ENCODE measurements at places on chromosomes 4 and X.

- no peak for DNase-seq
These were observed 57.1 kb upstream of the ADGRG2 start for GRCh38 chrX:19179389-19179788.

GRCh38 chr4:8396762-8397406 lies 43.6 kb downstream of the ACOX3 start:
- DNase-seq = no peak

DNA sequence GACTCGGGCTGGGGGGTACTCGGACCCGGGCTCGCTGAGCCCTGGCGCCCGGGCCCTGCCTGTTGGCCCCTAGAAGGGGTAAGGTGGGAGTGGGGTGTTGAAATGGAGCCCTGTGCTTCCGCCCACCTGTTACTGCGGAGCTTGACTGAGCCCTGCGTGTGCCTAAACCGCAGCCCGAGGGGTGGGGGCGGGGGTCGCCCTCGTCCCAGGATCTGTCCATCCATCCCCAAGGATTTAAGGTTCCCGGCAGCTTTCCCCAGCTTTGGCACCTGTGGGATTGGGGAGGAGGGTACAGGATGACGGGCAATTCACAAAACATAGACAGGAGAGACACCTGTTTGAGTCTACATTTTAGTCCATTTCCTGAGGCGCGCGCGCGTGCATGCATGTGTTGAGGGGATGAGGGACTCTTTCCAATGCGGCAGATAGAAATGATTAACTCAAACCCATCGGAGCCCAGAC lies 779 bp downstream of the GABRQ start:
- DNase-seq = no peak

DNA sequence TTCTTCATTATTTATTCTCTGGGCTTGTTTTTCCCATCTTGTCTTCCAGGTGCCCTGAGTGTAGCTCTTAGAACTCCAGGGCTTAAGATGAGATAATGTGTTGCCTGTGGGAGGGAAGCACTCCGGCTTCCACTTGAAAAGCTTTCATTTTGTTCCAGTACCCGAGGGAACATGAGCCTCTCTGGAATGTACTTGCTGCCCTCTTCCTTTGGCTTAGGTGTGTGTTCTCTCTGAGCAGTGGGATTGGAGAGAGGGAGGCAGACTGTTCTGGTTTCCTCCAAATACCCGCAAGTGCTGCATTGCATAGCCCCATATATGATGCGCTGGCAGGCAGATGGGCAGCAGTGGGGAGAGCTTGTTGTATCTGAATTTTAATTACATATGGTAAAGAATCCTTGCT lies 861 bp upstream of the DTHD1 start:
- DNase-seq = no peak

DNA sequence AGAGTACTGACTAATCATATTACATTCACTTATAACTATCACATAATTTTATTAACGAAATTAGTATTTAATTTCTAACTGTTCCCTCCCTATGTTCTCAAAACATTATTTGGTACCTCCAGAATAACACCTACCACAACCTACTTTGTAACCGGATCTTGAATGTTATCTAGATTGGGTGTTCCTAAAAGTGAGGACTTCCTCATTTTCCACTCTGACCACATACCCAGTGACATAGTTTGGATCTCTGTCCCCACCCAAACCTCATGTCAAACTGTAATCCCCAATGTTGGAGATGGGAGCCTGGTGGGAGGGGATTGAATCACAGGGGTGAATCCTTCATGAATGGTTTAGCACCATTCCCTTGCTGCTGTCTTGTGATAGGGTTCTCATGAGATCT lies 21.8 kb downstream of the NR3C2 start:
- DNase-seq = no peak

GRCh38 chr4:97656044-97656720 lies 487.1 kb downstream of the STPG2 start:
- no peak for DNase-seq

GRCh38 chr4:77954690-77955089 lies 92.1 kb downstream of the MRPL1 start:
- no peak for DNase-seq

GRCh38 chr4:150664935-150665334 lies 83.0 kb downstream of the MAB21L2 start:
- no peak for DNase-seq

- no peak for DNase-seq
These were observed 137.0 kb downstream of the KCNIP4 start for GRCh38 chr4:21811565-21811964.

DNA sequence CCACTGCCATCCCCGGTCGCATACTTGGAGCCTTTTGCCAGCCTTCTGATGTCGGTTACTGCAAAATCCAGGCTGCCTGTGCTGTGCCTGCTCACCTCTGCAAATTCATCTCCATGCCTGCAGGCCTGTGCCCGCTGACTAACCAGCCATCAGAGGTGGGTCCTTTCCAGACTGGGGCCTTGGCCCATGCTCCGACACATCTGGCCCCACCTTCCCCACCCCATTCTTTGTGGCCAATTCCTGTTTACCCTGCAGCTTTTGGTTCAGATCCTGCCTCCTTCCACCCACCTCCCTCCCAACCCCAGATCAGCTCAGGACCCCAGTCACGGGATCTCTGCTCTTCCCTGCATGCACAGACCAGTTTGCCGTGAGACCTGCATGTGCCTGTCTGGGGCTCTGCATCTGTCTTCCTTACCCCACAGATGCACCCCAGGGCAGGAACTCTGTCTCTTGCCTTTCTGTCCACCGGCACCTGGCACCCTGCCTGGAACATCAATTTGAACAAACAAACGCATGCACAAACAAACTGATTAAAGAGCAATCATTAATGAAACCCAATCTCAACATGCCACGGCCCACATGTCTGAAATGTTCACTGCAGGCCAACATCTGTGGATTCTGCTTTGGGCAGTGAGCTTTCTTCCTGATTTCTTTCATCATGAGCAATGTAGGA lies 112.8 kb upstream of the PSAPL1 start:
- DNase-seq = no peak

DNA sequence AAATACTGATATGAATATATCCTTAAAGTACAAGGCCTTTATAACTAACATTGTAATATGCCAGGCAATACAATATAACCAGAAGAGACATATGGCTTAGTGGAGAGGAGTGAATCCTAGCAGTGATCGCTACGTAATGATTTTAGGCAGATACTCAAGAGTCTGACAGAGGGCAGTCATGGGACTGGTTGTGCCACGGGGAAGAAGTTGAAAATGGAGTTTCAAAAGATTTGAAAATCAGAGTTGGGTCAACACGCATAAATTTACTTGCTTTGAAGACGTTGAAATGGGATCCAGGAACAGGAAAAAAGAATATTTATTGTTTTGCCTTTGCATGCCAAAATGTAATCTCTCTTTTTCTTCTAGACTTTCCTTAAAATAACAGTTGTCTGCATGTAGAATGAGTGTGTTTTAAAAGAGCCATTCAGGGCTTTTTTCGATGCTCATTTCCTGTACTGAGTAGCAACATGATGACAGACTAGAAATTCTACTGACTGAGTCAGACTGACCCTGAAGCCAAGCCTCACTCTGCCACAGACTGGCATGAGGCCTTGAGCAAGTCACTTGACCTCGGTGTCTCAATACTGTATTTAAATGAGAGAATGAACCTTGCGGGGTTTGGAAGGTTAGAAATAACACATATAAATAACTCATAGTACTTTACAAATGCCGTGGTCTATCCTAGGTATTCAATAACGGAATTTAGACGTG lies 8.1 kb upstream of the SMS start:
- no peak for DNase-seq

- no peak for DNase-seq
These were observed 139.7 kb downstream of the MAPK10 start for GRCh38 chr4:86220121-86220520.

DNA sequence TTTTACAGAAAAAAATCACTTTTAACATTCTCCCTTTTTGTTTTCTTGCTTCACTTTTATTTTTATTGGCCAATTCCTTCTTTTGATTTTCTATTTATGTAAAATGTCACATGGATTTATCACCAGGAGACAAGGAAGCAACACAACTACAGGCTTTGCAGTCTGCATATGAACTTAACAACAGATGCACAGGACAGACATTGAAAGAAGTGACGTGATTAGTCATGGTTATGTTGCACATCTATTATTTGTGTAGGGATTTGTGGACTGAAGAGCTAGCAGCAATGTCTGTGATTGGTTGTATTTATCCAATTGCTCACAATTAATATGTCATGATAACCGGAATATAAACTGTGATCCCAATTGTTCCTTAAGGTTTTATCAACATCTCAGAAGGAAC lies 147.8 kb upstream of the KLF3 start:
- no peak for DNase-seq

GRCh38 chrX:41716767-41717473 lies 7.1 kb upstream of the GPR82 start:
- no peak for DNase-seq

DNA sequence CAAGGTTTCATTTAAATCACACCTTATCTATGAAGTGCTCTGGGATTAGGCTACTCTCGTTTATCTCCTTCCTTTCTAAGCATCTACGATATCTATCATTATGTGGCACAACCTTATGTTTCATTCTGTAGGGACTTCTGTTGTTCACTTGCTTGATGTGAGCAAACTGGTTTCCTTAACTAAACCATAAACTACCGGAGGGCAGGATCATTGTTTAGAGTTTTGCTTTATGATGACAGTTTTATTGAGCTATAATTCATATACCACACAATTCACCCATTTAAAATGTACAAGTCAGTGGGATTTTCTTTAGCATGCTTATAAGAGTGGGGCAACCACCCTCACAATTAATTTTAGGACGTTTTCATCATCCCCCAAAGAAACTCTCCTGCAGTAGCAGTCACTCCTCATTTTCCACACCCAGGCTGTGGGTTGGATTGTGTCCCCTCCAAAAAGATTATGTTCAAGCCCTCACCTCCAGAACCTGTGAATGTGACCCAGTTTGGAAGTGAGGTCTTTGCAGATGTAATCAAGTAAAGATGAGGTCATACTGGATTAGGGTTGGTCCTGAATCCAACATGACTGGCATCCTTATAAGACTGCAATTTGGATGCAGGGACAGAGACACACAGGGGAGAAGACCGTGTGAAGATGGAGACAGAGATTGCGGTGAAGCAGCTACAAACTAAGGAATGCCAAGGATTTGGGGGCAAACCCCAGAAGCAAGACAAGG lies 42.1 kb upstream of the SH3RF1 start:
- no peak for DNase-seq

DNA sequence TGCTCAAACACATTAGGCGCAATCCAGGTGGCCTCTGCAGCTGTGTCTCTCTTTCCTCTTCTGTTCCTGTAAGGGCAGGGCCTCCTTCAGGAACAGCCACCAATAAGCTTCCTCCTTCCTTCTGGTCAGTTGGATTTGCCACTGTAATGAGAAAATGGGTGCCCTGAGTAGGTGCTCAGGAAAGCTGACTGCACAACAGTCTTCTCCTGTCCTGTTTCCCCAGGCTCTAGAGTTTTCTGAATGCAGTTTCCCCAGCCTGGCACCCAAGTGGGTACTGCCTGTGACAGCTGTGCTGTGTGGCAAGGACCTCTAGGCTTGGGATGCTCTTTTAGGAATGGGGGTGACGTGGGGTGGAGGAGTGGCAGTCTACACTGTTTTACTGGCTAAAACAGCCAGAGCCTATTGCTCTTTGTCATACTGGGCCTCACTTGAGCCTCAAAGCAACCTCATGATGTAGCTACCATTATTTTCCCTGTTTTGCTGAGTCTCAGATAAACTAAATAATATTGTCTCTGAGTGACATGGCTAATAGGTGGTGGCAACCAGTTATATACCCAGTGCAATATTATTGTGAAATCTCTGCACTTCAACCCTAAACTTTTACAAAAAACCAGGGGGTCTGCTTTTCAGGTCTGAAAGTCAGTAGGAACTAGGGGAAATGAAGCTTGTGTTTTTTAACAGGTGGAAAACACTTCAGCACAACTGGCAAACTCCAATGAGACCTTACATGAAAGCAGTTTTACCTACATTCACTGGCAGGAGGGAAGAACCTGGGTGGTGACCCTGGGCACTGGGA lies 1.2 kb downstream of the CXCL2 start:
- DNase-seq = no peak

DNA sequence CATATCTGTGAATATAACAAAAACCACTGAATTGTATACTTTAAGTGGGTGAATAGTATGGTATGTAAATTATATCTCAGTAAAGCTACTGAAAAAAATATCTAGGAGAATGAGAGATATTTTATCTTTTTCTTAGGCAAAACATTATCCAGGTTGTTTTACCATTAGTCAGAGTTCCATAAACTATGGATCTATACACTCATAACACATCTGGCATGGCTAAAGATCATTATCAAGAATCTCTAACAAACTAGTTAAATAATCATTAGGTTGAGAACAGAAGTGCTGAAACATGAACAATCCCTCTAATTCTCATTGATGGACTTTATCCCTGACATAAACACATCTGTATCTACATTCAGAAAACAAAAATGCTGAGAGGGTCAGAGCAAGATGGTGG lies 15.6 kb downstream of the MED14 start:
- DNase-seq = no peak

- DNase-seq = no peak
These were observed 80.1 kb upstream of the PSAPL1 start for GRCh38 chr4:7514789-7515188.

DNA sequence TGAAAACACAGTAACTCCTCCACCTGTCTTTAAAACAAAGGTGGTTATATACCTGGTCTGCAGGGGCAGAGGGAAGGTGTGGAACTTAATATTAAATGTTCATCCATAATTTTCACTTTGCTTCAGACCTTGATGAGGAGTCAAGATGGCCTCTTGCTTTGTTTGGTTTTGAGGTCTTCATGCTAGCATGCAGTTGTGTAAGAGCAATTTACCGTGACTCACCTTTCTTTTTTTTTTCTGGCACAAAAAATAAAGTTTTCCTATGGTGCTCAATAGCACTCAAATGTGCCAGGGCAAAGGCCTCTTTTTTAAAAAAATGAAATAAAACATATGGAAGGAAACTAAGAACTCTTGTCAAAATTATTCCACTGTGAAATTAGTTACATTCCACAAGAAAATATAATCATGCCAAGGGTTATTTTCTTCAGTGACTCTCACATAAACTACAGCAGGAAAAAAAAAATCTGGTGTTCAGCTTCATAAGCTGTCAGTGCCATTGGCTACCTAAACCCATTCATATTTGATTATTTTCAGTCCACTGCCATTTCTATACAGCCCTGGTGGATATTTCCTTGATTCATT lies 128.2 kb downstream of the SLC7A11 start:
- DNase-seq = no peak

GRCh38 chr4:166198041-166198440 lies 325.0 kb downstream of the TLL1 start:
- no peak for DNase-seq

Data from SIG-M5 (cell line).